ENCODE measurements at places on chromosomes 7 and 10. TPM values are rescaled to one million over a fixed set of nuclear protein-coding genes. Genes with fewer than 3 reads are reported as not detected.

Gene GNAT3
- total RNA-seq: not detected

Gene PSD
- total RNA-seq: 0.40 TPM

Gene A1CF
- total RNA-seq: not detected

Gene PRF1
- not detected for total RNA-seq

Gene PON1
- not detected for total RNA-seq

Gene TAS2R5
- total RNA-seq: 0.85 TPM

Gene ADRA2A
- not detected for total RNA-seq

Gene TUBB8
- not detected for total RNA-seq

Gene HKDC1
- total RNA-seq: not detected

Gene LLCFC1
- total RNA-seq: not detected

Gene PTPRE
- total RNA-seq: 116 TPM

Gene CNPY1
- total RNA-seq: not detected

Gene TMEM196
- not detected for total RNA-seq

Gene CUZD1
- total RNA-seq: 1.1 TPM

Gene TYSND1
- 6.7 TPM for total RNA-seq

Gene LRRC4
- 3.8 TPM for total RNA-seq

Gene HMX3
- not detected for total RNA-seq

Gene CACNB2
- not detected for total RNA-seq

Gene CYP2E1
- not detected for total RNA-seq

Gene MAGI2
- 5.8 TPM for total RNA-seq

Gene NPFFR1
- total RNA-seq: not detected

Gene PRR15
- total RNA-seq: 4.1 TPM

Gene TAF6
- 64.6 TPM for total RNA-seq

Gene FRAT1
- 3.5 TPM for total RNA-seq

Gene GSTO1
- total RNA-seq: 211 TPM

Gene ACADSB
- 15.2 TPM for total RNA-seq

Gene PNLIP
- not detected for total RNA-seq

Gene PCGF5
- total RNA-seq: 26.0 TPM

Gene SLC16A9
- total RNA-seq: not detected

Gene OPN1SW
- total RNA-seq: not detected

Gene DMTF1
- 100.0 TPM for total RNA-seq

Gene LBX1
- total RNA-seq: not detected

Gene CALHM1
- total RNA-seq: not detected

Gene ARHGAP19
- 19.1 TPM for total RNA-seq

Gene UPK3BL2
- 29.8 TPM for total RNA-seq

Gene CDHR1
- 0.14 TPM for total RNA-seq

Gene FOXI2
- total RNA-seq: not detected

Gene TMEM270
- not detected for total RNA-seq

Gene CAMK1D
- 1.1 TPM for total RNA-seq

Gene PDE1C
- 2.9 TPM for total RNA-seq

Gene GPR37
- 2.1 TPM for total RNA-seq

Gene MYL10
- total RNA-seq: not detected

Gene TAC1
- not detected for total RNA-seq

Gene NUTM2D
- 1.6 TPM for total RNA-seq

Gene AMPH
- 9.2 TPM for total RNA-seq

Gene HSPA12A
- total RNA-seq: 0.30 TPM

Gene FUOM
- 16.2 TPM for total RNA-seq

Gene REPIN1
- 140 TPM for total RNA-seq

Gene ACHE
- total RNA-seq: 0.18 TPM

Gene NPTX2
- total RNA-seq: 0.53 TPM

Gene WAC
- 101 TPM for total RNA-seq

Gene CRHR2
- total RNA-seq: not detected

Gene EPDR1
- total RNA-seq: 0.39 TPM

Gene WASHC2C
- 43.3 TPM for total RNA-seq

Data from endothelial cell of umbilical vein (primary cell).